ENCODE measurements at places on chromosomes 4 and X.
A peak's percentile ranks its signal among the peaks of the same experiment; 100 is the strongest.

DNA sequence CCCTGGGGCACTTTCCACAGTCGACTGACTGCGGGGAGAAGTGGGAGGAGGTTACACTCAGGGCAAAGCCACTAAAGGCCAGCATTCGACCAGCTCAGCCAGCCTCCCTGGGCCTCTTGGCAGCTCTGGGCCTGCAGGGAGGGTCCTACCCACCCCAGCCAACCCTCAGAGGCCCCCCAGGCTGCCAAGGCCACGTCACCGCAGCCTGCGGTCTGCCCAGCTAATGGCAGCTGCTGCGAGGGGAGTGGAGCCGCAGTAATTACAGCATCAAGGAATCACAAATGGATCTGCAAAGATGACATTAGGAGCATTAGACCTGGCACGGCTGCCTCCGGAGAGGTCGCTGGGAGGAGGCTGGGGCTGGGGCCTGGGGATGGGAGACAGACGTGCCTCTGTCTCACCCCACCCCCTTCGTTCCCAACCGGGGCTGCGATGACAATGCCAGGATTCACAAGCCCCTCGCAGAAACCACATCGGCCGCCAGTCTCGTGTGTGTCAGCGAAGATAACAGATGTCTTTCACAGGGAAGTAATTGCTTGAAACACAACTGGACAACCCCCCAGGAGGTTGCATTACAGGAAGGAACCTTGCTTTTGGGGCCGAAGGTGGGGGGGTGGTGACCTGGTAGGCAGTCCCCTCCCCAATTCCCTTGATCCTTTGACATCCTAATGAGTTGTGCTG is 367.6 kb downstream of the BCOR start:
- no peak for DNase-seq

DNA sequence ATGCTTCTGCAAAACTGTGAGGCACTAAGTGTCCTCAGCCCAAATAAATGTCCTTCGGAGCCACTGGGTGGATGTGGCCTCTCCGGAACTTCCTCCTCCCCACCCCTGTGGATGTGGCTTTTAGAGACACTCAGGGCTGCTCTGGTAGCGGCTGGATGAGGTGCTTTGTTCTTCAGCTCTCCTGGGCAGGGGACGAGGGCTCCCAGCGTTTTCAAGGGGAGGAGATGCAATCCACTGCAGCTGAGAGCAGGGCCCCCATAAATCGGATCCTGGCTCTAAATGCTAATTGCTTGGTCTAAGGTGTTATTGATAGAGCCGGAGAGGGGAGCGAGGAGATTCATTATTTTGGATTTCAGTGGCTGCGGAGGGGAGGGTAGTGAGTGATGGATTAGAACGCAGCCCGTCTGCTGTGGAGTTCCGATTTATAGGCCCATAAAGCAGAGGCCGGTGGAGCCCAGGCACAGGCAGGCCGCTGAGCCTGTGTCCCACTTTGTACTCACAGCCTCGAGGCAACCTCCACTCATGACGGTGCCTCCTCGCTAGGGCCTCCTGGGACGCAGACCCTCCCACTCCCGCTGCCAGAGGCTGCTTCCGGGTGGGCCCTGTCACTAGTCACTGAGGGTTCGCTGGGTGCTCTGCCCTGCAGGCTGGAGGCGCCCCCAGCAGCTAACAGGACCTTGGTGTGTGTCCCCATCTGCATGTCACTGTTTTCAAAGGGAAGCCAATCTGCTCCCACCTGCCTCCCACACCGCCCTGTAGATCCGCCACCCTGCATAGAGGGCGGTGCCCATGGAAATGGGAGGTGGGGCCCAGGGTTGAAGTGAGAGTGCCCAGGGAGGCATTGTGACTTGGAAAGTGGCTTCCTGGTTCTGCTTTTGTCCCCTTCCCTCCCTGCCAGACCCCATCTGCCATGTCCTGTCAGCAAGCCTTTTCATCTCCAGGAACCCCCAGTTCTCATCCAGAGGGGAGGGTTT is 135.4 kb upstream of the PSAPL1 start:
- no peak for DNase-seq

DNA sequence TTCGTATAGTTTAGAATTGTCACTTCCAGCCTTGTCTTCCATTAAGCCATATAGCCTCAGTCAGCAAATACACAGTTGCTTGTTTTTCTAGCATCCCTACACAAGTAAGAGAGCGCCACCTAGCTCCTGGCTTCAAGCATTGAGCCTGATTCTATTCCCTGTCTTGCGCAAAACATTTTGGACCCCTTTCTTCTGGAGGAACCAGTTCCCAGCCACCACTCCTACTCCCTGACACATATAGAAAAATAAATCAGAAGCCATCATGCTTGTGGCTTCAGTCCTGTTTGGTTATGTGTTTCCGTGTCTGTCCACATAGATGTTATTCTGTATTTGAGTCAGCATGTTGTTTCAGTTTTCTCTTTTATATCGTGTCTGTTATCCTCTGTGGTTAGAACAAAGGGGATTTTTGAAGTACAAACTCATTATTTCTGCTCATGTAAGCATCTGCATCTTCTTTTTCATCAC is 59.9 kb downstream of the GK start:
- DNase-seq, result peak; percentile 53

DNA sequence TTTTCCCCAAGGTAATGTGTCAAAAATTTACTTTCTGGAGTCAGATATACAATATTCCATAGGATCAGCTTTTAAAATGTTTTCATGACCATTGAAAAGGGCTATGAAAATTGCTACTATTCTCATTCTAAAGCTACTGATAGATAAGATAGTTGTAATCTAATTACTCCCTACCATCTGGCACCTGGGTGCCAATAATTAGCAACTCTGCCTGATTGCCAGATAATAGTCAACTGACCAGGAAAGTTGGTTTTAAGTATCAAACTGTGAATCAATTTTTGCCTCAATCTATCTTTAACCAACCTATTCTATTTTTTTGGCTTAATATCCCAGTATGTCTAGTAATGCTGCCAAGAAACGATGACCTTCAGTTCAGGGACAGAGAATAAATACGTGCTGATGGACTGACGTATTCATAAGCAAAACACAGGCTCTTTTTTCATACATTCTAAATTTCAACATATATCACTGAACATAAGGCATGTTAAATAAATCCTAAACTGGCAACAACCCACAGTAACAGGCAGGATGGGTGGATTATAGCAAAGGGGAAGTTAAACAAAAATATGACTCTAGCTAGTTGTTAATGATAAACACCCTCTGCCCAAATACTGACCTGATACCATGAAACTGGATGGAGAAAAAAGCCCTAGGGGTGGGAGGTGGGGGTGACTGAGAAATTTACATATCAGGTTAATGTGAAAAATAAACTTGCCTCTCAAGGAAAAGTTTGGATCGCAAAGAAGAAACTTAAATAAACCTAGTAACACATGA is 18.2 kb downstream of the SH3RF1 start:
- no peak for DNase-seq

DNA sequence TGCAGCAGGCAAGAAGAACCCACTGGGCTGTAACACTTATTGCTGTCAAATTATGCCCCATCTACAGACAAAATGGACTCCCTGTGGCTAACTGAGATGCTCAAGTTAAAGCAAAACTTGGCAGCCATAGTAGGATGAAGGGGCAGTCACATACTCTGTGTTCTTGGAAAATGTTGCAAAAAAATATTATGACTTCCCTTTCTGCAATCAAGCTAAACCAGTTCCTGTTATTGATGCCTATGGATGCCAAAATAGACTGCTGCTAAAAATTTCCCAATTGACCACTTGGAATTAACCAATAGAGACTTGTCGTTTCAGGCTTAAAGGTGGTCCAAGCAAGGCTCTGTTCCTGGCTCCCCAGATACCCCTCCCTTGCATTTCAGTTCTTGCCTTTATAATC is 49.5 kb downstream of the IQCM start:
- DNase-seq, result no peak
